Bronchial smooth muscle cell (primary cell): ENCODE measurements at places on chromosomes 2 and 18. TPM values are rescaled to one million over a fixed set of nuclear protein-coding genes. Genes with fewer than 3 reads are reported as not detected.

The CCL20 gene
- total RNA-seq: not detected in 2 replicates

The FSHR gene
- total RNA-seq: under 0.01 TPM in 1 of 2 replicates, not detected in the other

The POTEI gene
- under 0.01 TPM in 1 of 2 replicates, not detected in the other for total RNA-seq

The CCDC121 gene
- total RNA-seq: 1.7 and 3.0 TPM in 2 replicates

The BOLL gene
- total RNA-seq: not detected in 2 replicates

The ACVR2A gene
- 10.1 and 29.6 TPM in 2 replicates for total RNA-seq

The EDAR gene
- not detected in 2 replicates for total RNA-seq

The TNFAIP6 gene
- total RNA-seq: 37.2 and 86.0 TPM in 2 replicates

The ATOH8 gene
- total RNA-seq: 24.6 and 29.5 TPM in 2 replicates

The KCTD18 gene
- 25.8 and 32.2 TPM in 2 replicates for total RNA-seq

The POTEJ gene
- total RNA-seq: not detected in 2 replicates

The PLCL1 gene
- 0.60 and 3.0 TPM in 2 replicates for total RNA-seq

The INHBB gene
- total RNA-seq: not detected in 2 replicates

The AGXT gene
- total RNA-seq: not detected in 2 replicates

The REG3G gene
- not detected in 2 replicates for total RNA-seq

The ESPNL gene
- total RNA-seq: 0.60 and 2.7 TPM in 2 replicates

The KLHL30 gene
- total RNA-seq: 0.09 and 0.16 TPM in 2 replicates

The KLHL29 gene
- 2.0 and 2.5 TPM in 2 replicates for total RNA-seq
